Amniotic stem cell (primary cell): ENCODE measurements at places on chromosomes 5 and 9.

GRCh38 chr9:128003966-128004604 lies 23.3 kb upstream of the EEIG1 start:
- DNase-seq = no peak

DNA sequence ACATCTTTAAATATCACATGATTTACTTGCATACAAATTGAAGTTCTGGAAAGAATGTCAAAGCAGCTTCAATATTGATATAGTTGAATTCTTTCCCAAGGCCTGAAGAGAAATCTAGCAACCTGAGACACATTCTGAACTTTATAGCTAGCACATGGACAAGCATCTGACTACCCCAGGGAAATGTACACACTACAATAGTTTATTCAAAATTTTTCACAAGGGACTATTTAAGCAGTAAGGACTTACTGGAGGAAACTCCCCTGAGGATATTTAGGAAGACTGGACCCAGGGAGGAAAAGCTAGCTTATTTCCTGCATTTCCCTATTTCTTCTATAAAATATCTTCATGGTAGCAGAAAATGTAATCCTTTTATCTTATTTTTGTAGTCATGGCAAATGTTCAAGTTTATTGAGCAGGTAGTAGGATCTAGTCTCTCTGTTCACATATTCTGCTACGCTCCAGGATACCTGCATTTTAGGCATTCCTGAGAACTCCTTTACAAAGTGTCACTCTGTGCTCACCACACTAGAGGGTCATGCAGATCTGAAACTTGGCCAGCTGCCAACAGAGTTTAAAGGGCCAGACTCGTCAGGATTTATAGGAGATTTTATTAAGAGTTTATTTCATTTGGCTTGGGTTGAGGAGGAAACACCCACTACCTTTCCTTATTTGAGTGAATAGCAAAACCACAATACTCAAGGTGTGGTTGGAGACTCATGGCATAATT lies 348.4 kb upstream of the FTMT start:
- DNase-seq = no peak

GRCh38 chr5:96074870-96075269 lies 113.2 kb upstream of the ELL2 start:
- no peak for DNase-seq

GRCh38 chr5:71471193-71471592 lies 15.7 kb downstream of the BDP1 start:
- no peak for DNase-seq

DNA sequence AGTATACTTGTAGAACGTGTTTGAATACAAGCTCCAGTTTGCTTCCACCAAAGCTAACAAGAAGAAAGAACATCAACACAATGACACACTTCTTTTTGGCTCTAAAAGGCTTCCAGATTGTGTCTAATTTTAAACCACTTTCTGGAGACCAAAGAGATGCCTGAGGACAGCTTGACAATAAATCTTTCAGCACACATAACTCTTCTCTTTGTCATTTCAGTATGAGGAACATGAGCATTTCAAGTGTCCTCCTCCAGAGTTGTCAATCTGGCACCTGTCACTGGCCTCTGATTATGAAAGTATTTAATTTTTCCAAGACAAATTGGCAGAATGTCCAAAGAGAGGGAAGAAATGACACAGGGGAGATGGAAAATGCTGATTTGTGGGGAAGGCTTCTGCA lies 79.0 kb upstream of the TLR4 start:
- no peak for DNase-seq
